Ovary (tissue), 10 donors: ENCODE measurements at places on chromosomes 7 and 10. TPM values are rescaled to one million over a fixed set of nuclear protein-coding genes. Genes with fewer than 3 reads are reported as not detected.

The NODAL gene
- total RNA-seq, result not detected

The GSDME gene
- total RNA-seq, result 25.8 TPM

The OR2A2 gene
- not detected for total RNA-seq

The HILPDA gene
- 10.2 TPM for total RNA-seq

The CHCHD1 gene
- total RNA-seq, result 15.8 TPM

The SLC16A9 gene
- 41.5 TPM for total RNA-seq

The FAM180A gene
- total RNA-seq, result 5.1 TPM

The PAPOLB gene
- under 0.01 TPM for total RNA-seq

The BAZ1B gene
- total RNA-seq, result 63.3 TPM

The SFTPA1 gene
- 6.6 TPM for total RNA-seq

The DGKB gene
- total RNA-seq, result not detected

The FAM131B gene
- 0.99 TPM for total RNA-seq

The TMEM213 gene
- not detected for total RNA-seq

The CRPPA gene
- 3.8 TPM for total RNA-seq

The FOXP2 gene
- total RNA-seq, result 15.0 TPM

The MALSU1 gene
- total RNA-seq, result 88.7 TPM

GRCh38 chr10:61899997-61900828, 1.3 kb upstream of the ARID5B start:
- DNase-seq, result peak; percentile 48

DNA sequence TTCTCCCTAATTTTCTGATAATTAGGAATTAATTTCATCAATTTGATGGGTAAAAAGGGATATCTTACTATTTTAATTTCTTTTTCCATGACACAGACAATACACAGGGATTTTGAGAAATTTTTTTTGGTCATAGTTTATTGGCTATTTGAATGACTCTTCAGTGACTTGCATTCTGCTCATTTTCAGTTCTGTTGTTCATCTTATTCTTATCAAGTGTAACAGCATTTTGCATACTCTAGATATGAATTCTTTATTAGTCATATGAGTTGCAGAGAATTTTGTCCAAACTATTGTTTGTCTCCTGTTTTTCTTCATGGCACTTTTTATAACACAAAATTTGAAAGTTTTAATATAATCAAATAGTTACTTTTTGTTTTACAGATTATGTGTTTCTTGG, 41.7 kb downstream of the MKLN1 start:
- DNase-seq, result no peak

DNA sequence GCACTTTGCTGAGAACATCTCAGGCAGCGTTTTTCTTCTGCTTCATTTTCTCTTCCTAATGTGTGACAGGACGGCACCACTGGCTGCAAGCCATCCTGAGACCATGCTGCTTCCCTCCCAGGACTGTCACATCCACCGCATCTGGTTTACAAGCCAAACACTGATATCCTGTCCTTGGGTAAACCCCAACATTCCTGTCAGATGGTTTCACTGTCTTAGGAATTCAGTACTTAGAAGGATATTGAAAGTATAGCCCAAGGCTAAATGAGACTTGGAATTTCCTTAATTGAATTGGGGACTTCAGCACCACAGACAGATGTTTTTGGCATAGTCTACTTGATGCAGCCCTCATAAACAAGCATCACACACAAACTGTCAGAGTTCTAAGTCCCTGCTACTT, 74.2 kb upstream of the PLXNA4 start:
- DNase-seq, result no peak

DNA sequence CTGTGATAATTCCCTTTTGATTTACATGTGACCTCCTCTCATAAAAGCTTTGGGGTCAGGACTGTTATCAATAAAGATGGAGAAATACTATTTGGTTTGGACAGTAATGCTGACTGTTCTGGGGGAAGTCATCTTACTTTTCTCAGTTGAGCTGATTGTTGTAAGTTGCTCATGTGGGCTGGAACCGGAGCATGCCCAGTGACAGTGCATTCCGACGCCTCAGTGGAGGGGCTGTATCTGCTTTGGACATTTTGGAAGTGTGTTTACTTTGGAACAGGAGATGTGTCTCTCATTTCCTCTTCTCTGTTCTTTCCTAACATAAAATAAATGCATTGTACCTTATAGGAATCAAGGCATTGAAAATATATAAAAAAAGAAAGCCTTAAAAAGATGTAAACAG, 30.1 kb downstream of the RBM33 start:
- no peak for DNase-seq

DNA sequence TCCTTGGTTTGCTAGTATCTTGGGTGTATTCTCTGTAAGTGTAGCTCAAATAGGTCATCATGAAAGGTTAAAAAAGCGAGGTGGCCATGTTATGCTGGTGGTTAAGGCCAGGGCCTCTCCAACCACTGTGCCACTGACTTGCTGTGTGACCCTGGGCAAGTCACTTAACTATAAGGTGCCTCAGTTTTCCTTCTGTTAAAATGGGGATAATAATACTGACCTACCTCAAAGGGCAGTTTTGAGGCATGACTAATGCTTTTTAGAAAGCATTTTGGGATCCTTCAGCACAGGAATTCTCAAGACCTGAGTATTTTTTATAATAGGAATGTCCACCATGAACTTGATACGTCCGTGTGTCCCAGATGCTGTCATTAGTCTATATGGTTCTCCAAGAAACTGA, 17.1 kb downstream of the SCD start:
- no peak for DNase-seq

DNA sequence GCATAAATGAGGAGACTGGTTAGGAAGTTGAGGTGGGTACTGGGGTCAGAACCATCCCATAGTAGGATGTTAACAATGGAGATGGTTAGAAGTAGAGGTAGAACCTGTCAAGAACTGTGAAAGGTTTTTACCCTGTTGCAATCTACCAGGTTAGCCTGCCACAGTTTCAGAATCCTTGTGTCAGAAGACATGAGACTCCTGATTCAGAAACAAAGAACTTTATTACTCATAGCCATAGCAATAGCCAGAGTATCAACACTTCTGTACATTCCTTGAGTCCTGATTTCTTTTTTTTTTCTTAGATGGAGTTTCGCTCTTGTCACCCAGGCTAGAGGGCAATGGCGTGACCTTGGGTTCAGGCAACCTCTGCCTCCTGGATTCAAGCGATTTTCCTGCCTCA, 200.9 kb downstream of the GRM3 start:
- no peak for DNase-seq

DNA sequence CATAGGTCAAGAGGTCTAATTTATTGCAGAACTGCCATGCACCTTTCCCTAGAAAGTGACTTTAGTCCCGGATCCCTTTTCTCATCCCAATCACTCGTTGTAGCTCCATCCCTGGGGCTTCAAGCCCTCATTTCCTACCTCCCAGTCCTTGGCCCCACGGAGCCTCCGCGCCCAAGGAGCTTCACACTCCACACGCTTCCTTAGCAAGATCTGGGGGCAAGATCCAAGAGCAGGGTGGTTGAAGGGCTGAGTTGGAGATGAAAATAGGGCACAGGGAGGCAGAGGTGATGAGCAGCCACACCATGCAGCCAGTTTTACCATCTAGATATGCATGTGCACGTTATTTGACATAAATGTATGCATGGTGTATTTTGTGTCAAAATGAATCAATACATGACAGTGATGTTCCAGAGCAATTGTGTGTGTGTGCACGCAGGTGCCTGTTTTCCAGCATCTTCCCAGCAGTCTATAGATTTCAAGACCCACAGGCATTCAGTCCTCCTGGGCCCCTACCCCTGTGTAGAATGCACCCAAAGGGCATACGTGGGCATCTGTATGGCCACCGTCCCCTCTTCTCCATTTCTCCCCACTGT, 6.0 kb upstream of the TRPV6 start:
- DNase-seq, result no peak

GRCh38 chr7:159068893-159069448, 75.7 kb downstream of the VIPR2 start:
- DNase-seq, result no peak

DNA sequence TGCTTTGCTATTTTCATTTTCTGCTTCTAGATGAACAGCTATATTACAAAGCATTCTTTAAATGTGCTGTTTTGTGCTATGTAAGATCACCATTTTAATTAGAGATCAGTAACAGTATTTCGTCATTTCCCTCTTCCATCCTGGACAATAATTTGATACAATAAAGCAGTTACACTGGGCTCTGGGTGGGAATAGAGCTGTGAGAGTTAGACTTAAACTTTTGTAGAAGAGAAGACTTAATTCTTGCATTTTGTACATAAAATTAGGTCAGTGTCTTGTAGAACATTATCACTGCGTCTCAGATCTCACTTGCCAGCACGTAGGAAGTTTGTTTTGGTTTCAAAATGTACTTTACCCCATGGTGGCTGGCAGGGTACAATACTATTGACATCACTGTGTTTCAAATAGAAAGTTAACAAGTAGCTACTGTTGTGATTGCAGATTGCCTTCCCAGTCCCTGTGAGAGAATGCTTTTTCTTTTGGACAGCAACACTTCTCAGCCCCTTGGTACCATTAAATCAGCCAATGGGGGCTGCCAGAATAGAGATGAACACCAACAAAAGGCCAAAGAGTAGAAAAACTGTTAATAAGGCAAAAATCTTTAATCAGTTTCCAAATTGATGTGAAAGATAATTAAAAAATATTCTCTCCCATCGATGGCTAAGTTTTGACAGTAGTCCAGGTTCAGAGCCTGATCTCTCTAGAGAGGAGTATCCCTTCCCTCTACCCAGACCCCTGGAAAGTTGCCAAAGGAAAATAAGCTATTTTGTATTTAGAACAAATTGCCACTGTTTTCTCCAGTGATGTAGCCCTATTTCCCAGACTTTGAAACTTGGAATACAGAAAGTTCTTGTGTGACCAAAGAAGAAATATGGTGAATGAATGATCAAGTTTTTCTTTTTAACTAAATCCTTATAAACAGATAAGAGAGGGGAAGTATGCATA, 35.1 kb downstream of the SMNDC1 start:
- no peak for DNase-seq

DNA sequence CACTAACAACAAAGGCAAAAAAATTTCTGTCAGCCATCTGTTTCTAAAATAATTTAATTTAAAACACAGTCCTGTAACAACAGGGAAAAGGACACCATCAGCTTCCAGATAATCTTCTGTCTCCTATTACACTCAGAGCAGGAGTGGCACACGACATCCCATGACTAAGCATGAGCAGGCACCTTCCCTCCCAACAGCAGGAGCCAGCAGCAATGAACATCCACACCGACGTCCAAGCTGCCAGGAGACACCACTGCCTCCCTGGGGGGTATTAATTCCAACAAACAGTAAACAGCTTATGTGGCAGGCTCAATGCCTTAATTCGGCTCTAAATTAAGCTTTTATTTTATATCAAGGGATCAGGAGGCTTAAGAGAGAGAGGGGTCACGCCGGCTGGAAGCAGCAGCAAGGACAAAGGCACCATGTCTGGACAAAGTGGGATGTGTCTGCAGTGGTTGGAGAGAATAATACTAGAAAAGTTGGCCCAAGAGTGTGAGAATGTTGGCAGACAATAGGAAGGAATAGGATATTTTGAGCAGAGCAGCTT, 45.7 kb downstream of the KIAA1549 start:
- DNase-seq, result no peak

DNA sequence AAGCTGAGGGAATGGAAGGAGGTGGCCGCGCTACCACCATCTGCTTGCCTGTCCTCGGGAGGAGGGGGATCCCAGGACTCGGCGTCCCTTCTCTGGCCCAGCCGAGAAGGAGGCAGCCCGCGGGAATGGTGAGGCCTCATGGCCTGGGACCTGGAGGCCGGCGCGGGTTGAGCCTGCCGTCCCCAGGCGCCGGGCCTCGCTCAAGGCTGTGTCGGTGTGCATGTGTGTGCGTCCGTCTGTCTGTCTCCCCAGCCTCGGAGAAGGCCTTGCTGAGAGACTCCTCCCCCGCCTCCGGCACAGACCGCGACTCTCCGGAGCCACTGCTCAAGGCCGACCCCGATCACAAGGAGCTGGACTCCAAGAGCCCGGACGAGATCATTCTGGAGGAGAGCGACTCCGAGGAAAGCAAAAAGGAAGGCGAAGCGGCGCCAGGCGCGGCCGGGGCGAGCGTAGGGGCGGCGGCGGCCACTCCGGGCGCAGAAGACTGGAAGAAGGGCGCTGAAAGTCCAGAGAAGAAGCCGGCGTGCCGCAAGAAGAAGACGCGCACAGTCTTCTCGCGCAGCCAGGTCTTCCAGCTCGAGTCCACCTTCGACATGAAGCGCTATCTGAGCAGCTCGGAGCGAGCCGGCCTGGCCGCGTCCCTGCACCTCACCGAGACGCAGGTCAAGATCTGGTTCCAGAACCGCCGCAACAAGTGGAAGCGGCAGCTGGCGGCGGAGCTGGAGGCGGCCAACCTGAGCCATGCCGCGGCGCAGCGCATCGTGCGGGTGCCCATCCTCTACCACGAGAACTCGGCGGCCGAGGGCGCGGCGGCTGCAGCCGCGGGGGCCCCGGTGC, 1.3 kb downstream of the HMX3 start:
- no peak for DNase-seq

DNA sequence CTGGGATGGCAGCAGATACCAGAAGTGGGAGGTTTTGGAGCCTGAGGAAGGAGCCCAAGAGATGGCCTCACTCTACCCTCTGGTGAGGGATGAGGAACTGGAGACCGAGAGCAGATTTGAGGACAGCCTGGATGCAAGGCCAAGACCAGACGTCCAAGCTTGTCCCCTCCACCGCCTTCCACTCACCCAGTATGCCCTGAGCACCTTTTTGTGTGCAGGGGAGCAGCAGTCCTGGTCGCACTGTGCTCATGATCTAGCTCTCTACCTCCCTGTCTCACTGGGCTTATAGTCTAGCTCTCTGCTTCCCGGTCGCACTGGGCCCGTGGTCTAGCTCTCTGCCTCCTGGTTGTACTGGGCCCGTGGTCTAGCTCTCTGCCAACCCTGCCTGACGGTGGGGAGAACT, 33.6 kb upstream of the CHST15 start:
- DNase-seq, result no peak

GRCh38 chr7:69817841-69818635, 219.8 kb downstream of the AUTS2 start:
- no peak for DNase-seq

- DNase-seq, result peak; percentile 87
Measured at GRCh38 chr10:78931321-78932053, 137.3 kb upstream of the ZMIZ1 start.

DNA sequence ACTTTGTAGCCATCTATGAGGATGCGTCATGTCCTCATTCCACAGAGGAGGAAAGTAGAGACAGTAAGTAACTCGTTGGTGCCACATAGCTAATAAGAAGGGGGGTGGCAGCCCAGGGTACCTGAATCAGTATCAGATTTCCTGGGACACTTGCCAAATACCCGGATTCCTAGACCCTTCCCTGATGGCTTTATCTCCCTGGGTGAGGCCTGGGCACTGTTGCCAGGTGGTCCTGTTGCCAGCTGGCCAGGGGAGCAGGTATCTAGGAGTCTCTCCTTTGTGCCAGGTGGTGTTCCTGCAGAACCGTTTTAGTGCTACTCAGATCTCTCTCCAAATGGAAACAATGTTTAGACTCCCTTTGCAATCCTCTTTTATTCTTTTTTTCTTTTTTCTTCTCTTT, 12.7 kb downstream of the SLC29A3 start:
- DNase-seq, result no peak

DNA sequence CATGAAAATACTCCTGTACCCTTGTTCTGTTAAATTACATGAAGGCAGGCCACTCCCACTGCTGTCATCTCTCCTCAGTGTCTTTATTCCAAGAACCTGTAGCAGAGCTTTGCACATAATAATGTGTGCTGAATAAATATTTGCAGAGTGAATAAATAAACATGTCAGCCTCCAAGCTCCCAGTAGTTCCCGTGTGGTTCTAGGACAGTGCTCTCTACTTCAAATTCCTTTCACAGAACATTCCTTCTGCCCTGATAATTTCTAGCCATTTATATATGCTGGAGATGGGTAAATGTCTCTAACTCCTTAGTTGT, 20.3 kb upstream of the HYAL4 start:
- no peak for DNase-seq

GRCh38 chr7:108063520-108063933, 60.6 kb upstream of the LAMB1 start:
- no peak for DNase-seq

GRCh38 chr7:69749994-69750393, 151.7 kb downstream of the AUTS2 start:
- DNase-seq, result no peak
